ENCODE measurements at places on chromosomes 7 and 10. TPM values are rescaled to one million over a fixed set of nuclear protein-coding genes. Genes with fewer than 3 reads are reported as not detected.

Gene CALHM3
- total RNA-seq, result 4.8 TPM

Gene NXPH1
- not detected for total RNA-seq

Gene FBXO24
- 0.48 TPM for total RNA-seq

Gene UBTD1
- 37.6 TPM for total RNA-seq

Gene GJD4
- not detected for total RNA-seq

Gene PLEKHA1
- total RNA-seq, result 6.9 TPM

Gene NUTM2D
- 0.36 TPM for total RNA-seq

Gene RGR
- not detected for total RNA-seq

Gene SKIDA1
- total RNA-seq, result 0.53 TPM

Gene TLX1
- total RNA-seq, result not detected

Gene PHYHIPL
- total RNA-seq, result not detected

Gene CLEC2L
- total RNA-seq, result not detected

Gene LIPK
- total RNA-seq, result not detected

Gene FAM25A
- not detected for total RNA-seq

Gene TAS2R41
- not detected for total RNA-seq

Gene PLPP4
- 11.7 TPM for total RNA-seq

Gene HK1
- 128 TPM for total RNA-seq

Gene CTTNBP2
- not detected for total RNA-seq

Gene NPFFR1
- not detected for total RNA-seq

Gene GTF2IRD1
- total RNA-seq, result 54.7 TPM

Gene AKR1C8
- not detected for total RNA-seq

Gene IGF2BP3
- total RNA-seq, result 74.1 TPM

Gene IQUB
- 0.46 TPM for total RNA-seq

Gene CYP2W1
- total RNA-seq, result not detected

Gene ZNF853
- 5.4 TPM for total RNA-seq

Gene TMEM130
- 4.1 TPM for total RNA-seq

Gene CALML3
- not detected for total RNA-seq
